ENCODE measurements at places on chromosomes 11 and 22. TPM values are rescaled to one million over a fixed set of nuclear protein-coding genes. Genes with fewer than 3 reads are reported as not detected.

The CCDC87 gene
- total RNA-seq, result 0.29 TPM

The MAPK1 gene
- 62.0 TPM for total RNA-seq

The SYT12 gene
- total RNA-seq, result not detected

The PLA2G3 gene
- total RNA-seq, result 0.15 TPM

The APOBEC3F gene
- total RNA-seq, result 6.6 TPM

The OVOL1 gene
- total RNA-seq, result not detected

The DTX4 gene
- total RNA-seq, result 9.3 TPM

The GDPD4 gene
- total RNA-seq, result 0.17 TPM

The GVQW3 gene
- total RNA-seq, result 1.8 TPM

The ZDHHC8 gene
- 11.6 TPM for total RNA-seq

The OR52N4 gene
- not detected for total RNA-seq

The FLRT1 gene
- 0.50 TPM for total RNA-seq

The TMEM45B gene
- not detected for total RNA-seq

The SEPTIN3 gene
- under 0.01 TPM for total RNA-seq

The CHRM1 gene
- total RNA-seq, result not detected

The GPHA2 gene
- not detected for total RNA-seq

The PANX2 gene
- 0.17 TPM for total RNA-seq

The RRAS2 gene
- total RNA-seq, result 108 TPM

The MOV10L1 gene
- 1.0 TPM for total RNA-seq

The APOC3 gene
- not detected for total RNA-seq

The OR4C11 gene
- total RNA-seq, result not detected

The UBQLNL gene
- total RNA-seq, result 0.15 TPM

The GRIK4 gene
- 0.15 TPM for total RNA-seq

The TBX1 gene
- total RNA-seq, result 0.17 TPM

The ZMAT5 gene
- 28.4 TPM for total RNA-seq

The PDE3B gene
- total RNA-seq, result 14.8 TPM

The ARHGAP8 gene
- total RNA-seq, result not detected

The CLDN5 gene
- total RNA-seq, result 0.17 TPM

The OR6T1 gene
- not detected for total RNA-seq

The NXPE4 gene
- not detected for total RNA-seq

The CDC42BPG gene
- total RNA-seq, result 0.15 TPM

The HTR3B gene
- not detected for total RNA-seq

The APOA4 gene
- not detected for total RNA-seq

The CD3G gene
- not detected for total RNA-seq

The ALDH3B1 gene
- 21.5 TPM for total RNA-seq

The WT1 gene
- total RNA-seq, result not detected

The JRKL gene
- 12.7 TPM for total RNA-seq

The NXPE1 gene
- total RNA-seq, result not detected

The BLID gene
- 11.4 TPM for total RNA-seq

The TBX10 gene
- not detected for total RNA-seq

The SLC5A1 gene
- not detected for total RNA-seq

The SPA17 gene
- 7.4 TPM for total RNA-seq

The CASP1 gene
- 26.6 TPM for total RNA-seq
